Regular cardiac myocyte (primary cell): ENCODE measurements at places on chromosomes 11 and 22. TPM values are rescaled to one million over a fixed set of nuclear protein-coding genes. Genes with fewer than 3 reads are reported as not detected.

CASP4 gene
- total RNA-seq, result 130 and 176 TPM in 2 replicates

MRGPRE gene
- not detected in 2 replicates for total RNA-seq

APOBEC3B gene
- 0.56 and 13.0 TPM in 2 replicates for total RNA-seq

FIBIN gene
- total RNA-seq, result 2.3 and 7.0 TPM in 2 replicates

DNAJB7 gene
- not detected in 2 replicates for total RNA-seq

TRPM5 gene
- not detected in 2 replicates for total RNA-seq

EED gene
- total RNA-seq, result 18.0 and 28.0 TPM in 2 replicates
